ENCODE measurements at places on chromosomes 16 and 17.

DNA sequence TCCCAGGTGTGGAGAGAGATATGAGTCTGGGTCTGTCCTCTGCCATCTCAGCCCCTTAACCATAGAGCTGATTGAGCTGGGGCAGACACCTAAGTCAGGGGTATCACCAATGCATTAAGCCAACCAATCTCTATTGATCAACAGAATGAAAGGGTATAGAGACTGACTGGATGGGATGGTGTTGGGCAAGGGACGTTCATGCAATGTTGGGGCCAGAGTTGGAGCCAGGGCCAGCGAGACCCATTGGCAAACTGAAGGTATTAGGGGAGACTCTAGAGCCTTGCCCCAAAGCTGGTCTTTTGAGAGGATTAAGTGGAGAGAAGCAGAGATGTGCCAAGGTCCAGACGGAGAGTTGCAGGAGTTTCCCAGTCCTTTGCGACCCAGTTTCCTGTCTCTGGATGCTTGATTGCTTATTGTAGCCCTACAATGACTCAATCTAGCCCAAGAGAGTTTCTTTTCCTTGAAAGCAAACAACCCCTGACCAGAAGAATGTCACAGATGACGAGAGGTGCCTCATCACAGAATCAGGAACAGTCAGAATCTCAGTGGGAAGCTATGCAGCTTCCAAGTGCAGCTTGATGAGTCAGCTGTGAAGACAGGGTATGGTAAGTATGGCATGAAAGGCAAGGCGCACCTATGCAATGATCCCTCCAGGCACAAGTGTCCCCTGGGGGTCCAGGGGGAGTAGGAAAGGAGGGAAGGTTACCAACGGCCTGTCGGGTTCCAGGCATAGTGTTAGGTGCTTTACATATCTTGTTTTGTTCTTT, 137.2 kb downstream of the UTP18 start:
- no peaks in the 10 kb centered on the region for H3K36me3 ChIP-seq
- H3K27ac ChIP-seq = no peak overlapping the region
- H3K27me3 ChIP-seq = peaks cover 18% of the 10 kb centered on the region
- no peak for DNase-seq
- H3K4me1 ChIP-seq = no peaks in the 10 kb centered on the region
- no peak overlapping the region for H3K4me3 ChIP-seq

- H3K27me3 ChIP-seq = no peaks in the 10 kb centered on the region
- H3K4me3 ChIP-seq = no peak overlapping the region
- H3K36me3 ChIP-seq = no peaks in the 10 kb centered on the region
- H3K27ac ChIP-seq = no peak overlapping the region
- H3K4me1 ChIP-seq = no peaks in the 10 kb centered on the region
Observed at GRCh38 chr16:87107201-87107600, 210.0 kb downstream of the C16orf95 start.

DNA sequence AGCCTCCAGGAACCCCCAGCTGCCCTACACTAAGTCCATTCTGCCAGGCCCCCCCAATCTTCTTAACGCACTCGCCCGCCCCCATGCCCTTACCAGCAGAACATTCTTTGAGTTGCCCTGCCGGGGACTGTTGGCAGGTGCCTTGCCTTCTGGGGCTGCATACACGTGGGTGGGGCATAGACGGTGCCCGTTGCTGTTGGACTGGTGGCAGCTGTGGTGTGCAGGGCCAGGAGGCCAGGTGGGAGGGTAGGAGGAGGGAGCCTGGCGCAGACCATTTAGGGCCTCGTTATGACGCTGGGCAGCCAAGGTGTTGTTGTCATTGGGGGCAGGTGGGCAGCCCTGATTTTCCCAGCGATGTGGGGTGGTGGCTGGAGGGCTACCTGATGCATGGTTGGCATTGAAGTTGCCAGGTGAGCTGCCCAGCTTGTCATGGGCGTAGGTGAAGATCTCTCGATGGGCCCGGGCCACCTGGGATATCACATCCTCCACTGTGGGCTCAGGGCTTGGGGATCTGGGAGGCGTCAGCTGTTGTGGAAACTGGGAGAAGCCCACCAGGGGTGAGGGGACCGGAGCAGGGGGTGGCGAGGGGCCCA, 4.9 kb downstream of the NR1D1 start:
- H3K4me1 ChIP-seq = peaks cover 21% of the 10 kb centered on the region
- H3K36me3 ChIP-seq = peaks cover 20% of the 10 kb centered on the region
- no peak for DNase-seq
- H3K27me3 ChIP-seq = peaks cover 12% of the 10 kb centered on the region

GRCh38 chr17:34390649-34391048, 27.6 kb upstream of the CCL1 start:
- H3K27me3 ChIP-seq = no peaks in the 10 kb centered on the region
- H3K4me3 ChIP-seq = no peak overlapping the region
- H3K4me1 ChIP-seq = no peaks in the 10 kb centered on the region
- no peak overlapping the region for H3K27ac ChIP-seq
- no peaks in the 10 kb centered on the region for H3K36me3 ChIP-seq
- no peak for DNase-seq

DNA sequence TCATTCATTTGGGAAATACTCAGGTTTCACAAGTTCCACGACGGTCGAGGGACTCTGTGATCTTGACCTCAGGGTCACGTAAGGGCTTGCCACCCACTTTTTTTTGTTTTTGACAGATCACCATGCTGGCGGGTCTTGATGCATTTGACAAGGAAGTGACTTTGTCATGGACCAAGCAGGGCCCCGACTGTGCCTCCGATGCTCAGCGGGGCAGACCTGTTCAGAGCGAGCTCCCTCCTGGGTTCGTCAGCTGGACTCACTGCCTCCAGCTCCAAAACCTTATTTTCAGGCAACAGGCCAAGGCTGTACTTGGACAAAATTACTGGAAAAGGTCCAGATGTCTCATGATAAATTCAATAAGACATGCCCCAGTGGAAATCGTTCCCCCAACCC, 9.0 kb upstream of the CLEC18A start:
- H3K27me3 ChIP-seq = no peaks in the 10 kb centered on the region
- peaks cover 38% of the 10 kb centered on the region for H3K36me3 ChIP-seq
- H3K27ac ChIP-seq = no peak overlapping the region
- DNase-seq = no peak
- peaks cover 21% of the 10 kb centered on the region for H3K4me1 ChIP-seq
- H3K4me3 ChIP-seq = no peak overlapping the region

DNA sequence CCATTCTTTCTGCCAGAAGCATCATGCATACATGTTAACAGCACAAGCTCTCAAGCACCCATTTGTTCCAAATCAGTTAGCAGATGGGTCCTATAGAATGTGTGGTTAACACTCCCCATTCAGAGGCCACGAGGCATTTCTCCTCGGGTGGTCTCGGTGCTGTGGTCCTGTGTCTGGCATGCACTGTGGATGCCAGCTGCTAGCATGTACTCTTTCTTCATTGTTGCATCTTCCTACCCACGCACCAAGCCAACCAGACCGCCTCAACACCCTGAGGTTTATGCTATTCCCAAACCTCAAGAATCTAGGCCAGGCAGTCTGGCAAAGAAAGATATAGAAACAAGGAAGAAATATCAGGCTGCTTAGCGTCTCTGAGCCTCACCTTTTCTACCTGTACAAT, 27.8 kb upstream of the MRTFB start:
- no peak for DNase-seq
- H3K27ac ChIP-seq = no peak overlapping the region
- H3K27me3 ChIP-seq = no peaks in the 10 kb centered on the region
- H3K4me1 ChIP-seq = peaks cover 3% of the 10 kb centered on the region
- no peak overlapping the region for H3K4me3 ChIP-seq
- no peaks in the 10 kb centered on the region for H3K36me3 ChIP-seq

DNA sequence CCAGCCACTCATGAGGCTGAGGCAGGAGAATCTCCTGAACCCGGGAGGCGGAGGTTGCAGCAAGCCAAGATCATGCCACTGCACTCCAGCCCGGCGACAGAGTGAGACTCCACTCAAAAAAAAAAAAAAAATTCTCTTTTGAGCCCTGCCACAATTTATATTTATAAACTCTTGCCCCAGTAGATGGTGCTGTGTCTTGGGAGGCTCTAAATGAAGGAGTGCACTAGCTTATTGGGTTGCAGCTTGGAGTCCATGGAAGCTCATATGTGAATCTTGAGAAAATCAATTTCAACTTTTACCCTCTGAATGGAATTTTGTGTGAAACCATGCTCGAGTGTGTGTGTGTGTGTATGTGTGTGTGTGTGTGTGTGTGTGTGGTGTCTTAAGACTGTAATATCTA, 420.1 kb downstream of the HS3ST4 start:
- H3K36me3 ChIP-seq = no peaks in the 10 kb centered on the region
- DNase-seq = no peak
- no peak overlapping the region for H3K27ac ChIP-seq

- no peak overlapping the region for H3K27ac ChIP-seq
- no peak for DNase-seq
- no peak overlapping the region for H3K4me3 ChIP-seq
- H3K27me3 ChIP-seq = no peaks in the 10 kb centered on the region
Observed at GRCh38 chr16:57572978-57573728, 30.7 kb downstream of the ADGRG5 start.

DNA sequence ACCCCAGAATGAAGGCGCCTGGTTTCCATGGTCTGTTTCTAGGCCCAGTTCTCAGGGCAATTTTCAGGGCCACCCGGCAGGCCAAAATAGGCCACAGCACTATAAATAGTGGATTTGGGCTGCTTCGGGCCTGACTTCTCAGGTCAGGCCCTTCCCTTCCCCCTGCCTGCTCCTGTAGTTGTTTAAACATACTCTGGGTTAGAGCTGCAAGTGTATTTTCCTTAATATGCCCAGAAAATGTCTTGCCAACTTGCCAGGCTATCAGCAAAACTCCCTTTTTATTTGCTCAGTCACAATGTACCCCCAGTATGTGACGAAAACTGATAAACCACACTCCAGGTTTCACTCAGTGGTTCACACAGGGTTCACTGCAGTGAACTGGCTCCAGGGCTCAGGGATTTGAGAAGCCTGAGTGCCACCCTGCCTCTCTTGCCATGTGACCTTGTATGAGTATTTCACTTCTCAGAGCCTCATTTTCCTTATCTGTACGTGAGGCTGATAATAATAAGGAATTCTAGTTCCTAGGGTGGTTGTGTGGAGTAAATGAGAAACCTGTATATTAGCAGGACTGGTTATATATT, 76.5 kb downstream of the GPRC5B start:
- no peaks in the 10 kb centered on the region for H3K4me1 ChIP-seq
- no peaks in the 10 kb centered on the region for H3K36me3 ChIP-seq

GRCh38 chr17:41494524-41494923, 4.8 kb upstream of the KRT36 start:
- H3K4me3 ChIP-seq = no peak overlapping the region
- DNase-seq = no peak
- no peak overlapping the region for H3K27ac ChIP-seq
- H3K36me3 ChIP-seq = no peaks in the 10 kb centered on the region

DNA sequence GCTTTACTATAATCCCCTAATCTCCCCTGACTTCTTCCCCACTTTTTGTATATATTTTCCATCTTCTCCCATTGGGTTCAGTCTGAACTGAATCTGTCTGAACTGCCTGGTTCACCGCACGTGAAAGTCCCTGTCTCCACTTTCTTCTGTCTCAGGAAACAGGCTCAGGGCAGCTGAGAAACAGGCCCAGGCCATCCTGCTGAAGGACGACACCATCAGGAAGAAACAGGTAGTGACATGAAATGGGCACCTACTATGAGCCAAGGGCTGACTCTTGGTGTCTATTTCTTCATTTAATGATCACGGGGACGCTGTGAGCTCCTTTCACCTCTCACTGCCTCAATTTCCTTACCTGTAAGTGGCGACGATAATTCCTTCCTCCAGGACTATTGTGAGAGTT, 90.5 kb upstream of the HSBP1 start:
- DNase-seq = no peak
- no peaks in the 10 kb centered on the region for H3K36me3 ChIP-seq
- no peak overlapping the region for H3K4me3 ChIP-seq
- H3K27ac ChIP-seq = no peak overlapping the region

DNA sequence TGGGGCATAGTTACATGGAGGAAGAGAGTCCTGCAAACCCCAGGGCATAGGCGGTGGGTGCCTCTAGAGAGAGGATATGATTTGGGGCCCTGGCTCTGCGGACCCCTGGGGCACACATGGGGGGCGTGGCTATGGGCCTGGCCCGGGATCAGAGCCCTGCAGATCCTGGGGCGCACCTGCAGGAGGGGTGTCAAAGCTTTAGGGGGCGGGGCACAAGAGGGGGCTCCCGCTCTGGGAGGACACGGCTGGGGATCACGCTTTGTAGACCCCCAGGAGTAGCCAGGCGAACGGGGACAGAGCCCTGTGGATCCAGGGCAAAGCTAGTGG, 497 bp downstream of the BCL7C start:
- H3K36me3 ChIP-seq = peaks cover 9% of the 10 kb centered on the region
- no peak for DNase-seq
- no peaks in the 10 kb centered on the region for H3K27me3 ChIP-seq
- peaks cover 16% of the 10 kb centered on the region for H3K4me1 ChIP-seq
- peak overlapping the region; percentile 31 for H3K27ac ChIP-seq
- H3K4me3 ChIP-seq = peak overlapping the region; percentile 93

- no peak for DNase-seq
- H3K27me3 ChIP-seq = no peaks in the 10 kb centered on the region
- no peak overlapping the region for H3K27ac ChIP-seq
Observed at GRCh38 chr16:68992521-68992920, 112.9 kb upstream of the HAS3 start.

DNA sequence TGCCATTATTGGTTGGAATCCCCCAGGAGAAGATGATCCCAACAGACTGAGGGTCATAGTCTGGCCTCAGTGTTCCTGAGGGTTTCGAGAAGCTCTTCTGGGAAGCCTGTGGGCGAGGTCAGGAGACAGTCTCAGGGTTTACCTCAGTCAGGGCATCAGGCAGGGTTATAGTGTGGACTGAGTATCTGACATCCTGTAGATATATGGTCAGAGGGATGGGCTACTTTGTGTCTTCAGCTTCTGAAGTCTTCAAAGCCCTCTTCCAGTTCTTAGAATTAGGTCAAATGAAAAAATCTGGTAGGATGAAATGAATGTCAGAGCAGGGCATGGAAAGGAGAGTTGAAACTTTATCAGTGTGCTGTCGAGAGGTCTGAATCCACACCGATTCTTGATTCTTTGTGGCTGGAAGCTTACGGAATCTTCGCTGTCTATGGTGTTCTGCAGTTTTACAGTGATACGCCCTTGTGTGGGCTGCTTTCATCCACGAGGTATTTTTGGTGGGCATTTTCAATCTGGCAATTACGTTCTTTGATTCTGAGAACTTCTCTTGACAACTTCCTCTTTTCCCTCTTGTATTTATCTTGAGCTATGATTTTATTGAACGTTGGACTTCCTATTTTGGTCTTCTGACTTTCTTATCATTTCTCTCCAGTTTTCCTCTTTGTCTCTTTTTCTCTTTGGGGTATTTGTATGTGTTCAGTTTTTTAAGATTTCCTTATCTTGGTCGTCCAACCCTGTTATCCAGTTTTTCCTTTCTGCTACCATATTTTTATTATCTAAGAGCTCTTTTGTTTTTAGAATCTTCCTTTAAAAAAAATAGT, 30.4 kb downstream of the BPTF start:
- DNase-seq = no peak
- H3K27ac ChIP-seq = no peak overlapping the region
- H3K36me3 ChIP-seq = peaks cover 48% of the 10 kb centered on the region
- peaks cover 2% of the 10 kb centered on the region for H3K27me3 ChIP-seq
- no peaks in the 10 kb centered on the region for H3K4me1 ChIP-seq
- H3K4me3 ChIP-seq = no peak overlapping the region

GRCh38 chr17:36846410-36847292, 90.6 kb upstream of the LHX1 start:
- no peaks in the 10 kb centered on the region for H3K4me1 ChIP-seq
- no peak for DNase-seq
- no peaks in the 10 kb centered on the region for H3K36me3 ChIP-seq
- H3K27ac ChIP-seq = no peak overlapping the region
